Regular cardiac myocyte (primary cell): ENCODE measurements at places on chromosomes 16 and 17. TPM values are rescaled to one million over a fixed set of nuclear protein-coding genes. Genes with fewer than 3 reads are reported as not detected.

SDR42E1 gene
- under 0.01 and 0.19 TPM in 2 replicates for total RNA-seq

OR2C1 gene
- under 0.01 and 0.19 TPM in 2 replicates for total RNA-seq

FBXL16 gene
- under 0.01 TPM in 2 replicates for total RNA-seq

CSH2 gene
- not detected in 2 replicates for total RNA-seq
